Psoas muscle (tissue), 8 donors: ENCODE measurements at places on chromosomes 3 and 15. TPM values are rescaled to one million over a fixed set of nuclear protein-coding genes. Genes with fewer than 3 reads are reported as not detected.

SERINC4 gene
- 0.93 TPM for polyA plus RNA-seq

SEC22A gene
- polyA plus RNA-seq, result 7.4 TPM

SLC6A11 gene
- polyA plus RNA-seq, result not detected

C3orf80 gene
- not detected for polyA plus RNA-seq

LTF gene
- 0.73 TPM for polyA plus RNA-seq

NMNAT3 gene
- 14.2 TPM for polyA plus RNA-seq

LNP1 gene
- 5.1 TPM for polyA plus RNA-seq

TSEN2 gene
- 30.9 TPM for polyA plus RNA-seq

RPL35A gene
- 935 TPM for polyA plus RNA-seq

DNA sequence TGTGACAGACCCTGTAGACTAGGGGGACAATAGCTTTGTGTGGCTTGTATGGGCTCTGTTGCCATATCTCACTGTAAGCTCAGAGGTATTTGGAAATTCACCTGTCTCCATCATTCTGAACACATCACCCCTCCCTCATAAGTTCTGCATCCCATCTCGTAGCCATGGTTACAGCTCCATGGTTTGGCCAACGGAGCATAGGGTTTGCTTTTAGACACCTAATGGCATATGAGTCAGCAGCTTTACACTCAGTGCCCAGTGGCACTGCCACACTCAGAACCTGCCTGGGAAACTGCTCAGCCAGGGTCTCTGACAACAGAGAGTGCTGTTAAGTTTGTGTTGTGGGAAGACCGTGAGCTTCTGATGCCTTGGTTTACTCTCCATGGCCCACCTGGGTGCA is 67.3 kb downstream of the CCK start:
- DNase-seq, result no peak

GRCh38 chr15:88391006-88391405 is 76.2 kb downstream of the MRPL46 start:
- no peak for DNase-seq

DNA sequence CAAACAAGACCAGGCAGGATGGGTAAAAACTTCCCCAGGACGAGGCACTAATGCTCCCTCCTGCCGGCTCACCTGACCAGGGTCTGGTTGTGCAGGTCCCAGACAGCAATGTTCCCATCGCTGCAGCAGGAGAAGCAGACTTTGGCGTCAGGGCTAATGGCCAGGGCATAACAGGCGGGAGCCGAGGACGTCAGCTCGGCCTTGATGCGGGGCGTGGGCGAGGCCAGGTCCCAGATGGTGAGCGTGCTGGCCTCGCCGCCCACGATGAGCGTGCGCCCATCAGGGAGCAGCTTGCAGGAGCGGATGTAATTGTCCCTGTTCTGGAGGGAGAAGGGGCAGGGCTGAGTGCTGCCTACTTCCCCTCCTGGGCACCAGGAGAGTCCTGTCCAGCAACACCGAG is 43.4 kb downstream of the TLE3 start:
- no peak for DNase-seq

DNA sequence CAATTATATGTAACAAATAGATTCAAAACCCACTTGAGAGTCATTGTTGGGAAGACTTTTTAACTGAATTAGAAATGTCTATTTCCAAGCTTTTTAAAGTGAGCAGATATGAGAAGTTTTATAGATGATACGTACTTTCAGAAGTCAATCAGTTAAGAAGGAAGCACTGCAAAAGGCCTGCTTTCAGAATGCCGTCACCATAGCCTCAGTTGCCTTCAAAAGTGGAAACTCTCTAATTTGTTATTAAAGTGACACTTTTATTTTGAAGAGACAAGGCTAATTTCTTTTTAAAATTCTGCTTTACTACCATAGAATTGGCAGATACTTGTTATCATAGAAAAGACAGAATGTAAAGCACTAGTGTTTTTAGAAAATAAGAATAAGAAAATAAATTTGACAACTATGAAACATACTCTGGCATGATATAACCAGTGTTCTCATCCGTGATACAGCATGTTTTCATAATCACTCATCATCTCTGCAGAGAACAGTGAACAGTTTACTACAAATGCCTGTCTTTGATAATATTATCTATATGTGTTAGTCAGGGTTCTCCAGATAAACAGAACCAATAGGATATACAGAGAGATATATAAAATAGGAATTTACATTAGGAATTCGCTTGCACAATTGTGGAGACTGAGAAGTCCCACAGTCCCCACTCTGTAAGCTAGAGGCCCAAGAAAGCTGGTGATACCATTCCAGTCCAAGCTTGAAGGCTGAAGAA is 7.0 kb upstream of the PLD1 start:
- DNase-seq, result no peak

DNA sequence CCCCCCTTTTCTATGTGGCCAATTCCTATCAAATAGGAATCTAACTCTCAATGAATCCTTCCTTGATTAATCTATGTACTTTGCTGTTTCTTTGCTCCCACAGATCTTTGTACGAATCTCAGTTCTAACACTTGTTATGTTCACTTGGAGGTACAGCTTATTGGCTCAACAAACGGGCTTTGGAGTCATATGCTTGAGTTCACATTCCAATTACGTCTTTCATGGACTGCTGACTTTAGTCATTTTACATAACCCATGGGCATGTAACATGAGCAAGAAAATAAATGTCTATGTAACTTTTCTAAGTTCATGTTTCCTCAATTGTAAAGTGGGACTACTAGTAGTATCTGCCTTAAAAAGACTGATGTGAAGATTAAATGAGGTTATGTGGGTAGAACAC is 123.2 kb upstream of the TBC1D5 start:
- DNase-seq, result no peak

GRCh38 chr3:99805160-99805559 is 12.5 kb upstream of the CMSS1 start:
- DNase-seq, result no peak

GRCh38 chr3:71237672-71238071 is 345.9 kb downstream of the FOXP1 start:
- no peak for DNase-seq

DNA sequence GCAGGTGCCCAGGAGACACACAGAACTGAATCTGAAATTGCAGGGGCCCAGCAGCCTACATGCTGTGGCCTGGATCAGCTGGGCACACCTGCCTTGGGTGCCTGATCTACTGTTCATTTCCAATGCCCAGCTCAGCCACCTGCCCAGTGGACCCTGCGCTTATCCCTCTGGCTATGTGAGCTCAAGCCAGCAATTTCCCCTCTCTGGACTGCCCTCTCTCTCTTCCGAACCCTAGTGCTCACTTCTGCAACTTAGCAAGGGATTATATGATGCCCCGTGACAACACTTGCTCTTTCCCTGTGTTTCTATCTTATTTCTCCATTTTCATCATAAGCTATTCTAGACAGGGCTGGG is 276.0 kb downstream of the UACA start:
- DNase-seq, result no peak

DNA sequence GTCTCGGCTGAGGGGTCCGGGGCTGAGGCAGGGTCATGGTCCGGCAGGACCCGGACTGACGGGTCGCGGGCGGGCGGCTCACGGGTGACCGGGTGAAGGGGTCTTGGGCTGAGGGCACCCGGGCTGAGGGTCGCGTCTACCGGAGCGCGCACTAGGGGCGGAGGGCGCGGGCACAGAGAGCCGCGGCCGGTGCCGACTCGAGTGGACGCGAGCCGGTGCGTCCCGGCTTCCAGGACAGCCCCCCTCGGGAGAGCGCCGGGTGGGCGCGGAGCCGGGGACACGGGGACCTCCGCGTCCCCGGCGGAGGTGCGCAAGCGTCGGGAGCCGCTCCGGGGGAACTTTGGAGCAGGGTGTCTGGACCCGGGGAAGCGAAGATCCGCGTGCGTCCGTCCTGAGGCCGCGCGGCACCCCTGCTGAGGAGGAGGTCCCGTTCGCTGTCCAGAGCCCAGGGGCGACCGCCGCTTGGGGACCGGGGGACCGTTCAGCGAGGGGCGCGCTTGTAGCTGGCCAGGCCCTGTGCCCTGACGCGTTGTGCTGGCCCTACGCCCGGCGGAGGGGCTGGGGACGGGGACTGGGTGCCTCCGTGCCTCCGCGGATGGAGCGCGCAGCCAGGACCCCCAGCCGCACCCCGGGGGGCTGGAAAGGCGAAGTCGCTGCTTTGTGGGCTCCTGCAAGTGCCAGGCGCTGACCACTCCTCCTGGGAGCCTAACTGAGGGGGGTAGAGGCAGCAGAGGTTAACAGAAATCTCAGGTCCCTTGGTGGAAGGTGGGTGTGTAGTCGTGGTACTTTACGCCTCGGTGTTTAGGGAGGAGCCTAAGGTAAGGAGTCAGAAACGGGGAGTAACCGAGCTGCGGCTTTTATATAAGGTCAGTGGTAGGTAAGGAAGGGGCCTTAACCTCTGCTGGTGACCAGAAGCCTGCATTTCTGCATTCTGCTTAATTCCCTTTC is at the start of gene PPARG:
PPARG (plus strand) TSS at position 889 of the 948 bp plus-strand sequence. CDS start 90,642 bp downstream, outside the sequence.
- peak; percentile 57 for DNase-seq

GRCh38 chr3:190444006-190444405 is 5.7 kb downstream of the TMEM207 start:
- no peak for DNase-seq

DNA sequence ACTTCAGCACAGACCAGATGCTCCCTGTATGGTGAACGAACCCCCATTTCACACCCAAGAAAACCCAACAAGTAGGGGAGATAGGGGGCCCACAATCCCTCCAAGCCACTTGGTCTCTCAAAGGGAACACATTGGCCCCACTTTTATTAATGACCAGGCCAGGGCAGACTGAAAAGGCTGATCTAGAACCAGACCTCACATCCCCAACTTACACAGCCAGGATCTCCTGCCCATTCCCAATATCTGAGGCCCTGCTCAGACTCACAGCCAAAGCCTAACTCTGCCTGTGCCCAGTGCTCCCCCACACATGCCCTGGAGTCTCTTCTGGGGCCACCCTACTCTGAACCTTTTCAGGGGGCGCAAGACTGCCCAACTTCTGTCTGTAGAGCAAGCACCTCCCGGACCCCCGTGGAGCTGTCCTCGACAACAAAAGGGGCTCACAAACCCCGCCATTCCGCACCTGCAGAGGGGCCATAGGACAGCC is 1.8 kb downstream of the PLXNB1 start:
- no peak for DNase-seq

DNA sequence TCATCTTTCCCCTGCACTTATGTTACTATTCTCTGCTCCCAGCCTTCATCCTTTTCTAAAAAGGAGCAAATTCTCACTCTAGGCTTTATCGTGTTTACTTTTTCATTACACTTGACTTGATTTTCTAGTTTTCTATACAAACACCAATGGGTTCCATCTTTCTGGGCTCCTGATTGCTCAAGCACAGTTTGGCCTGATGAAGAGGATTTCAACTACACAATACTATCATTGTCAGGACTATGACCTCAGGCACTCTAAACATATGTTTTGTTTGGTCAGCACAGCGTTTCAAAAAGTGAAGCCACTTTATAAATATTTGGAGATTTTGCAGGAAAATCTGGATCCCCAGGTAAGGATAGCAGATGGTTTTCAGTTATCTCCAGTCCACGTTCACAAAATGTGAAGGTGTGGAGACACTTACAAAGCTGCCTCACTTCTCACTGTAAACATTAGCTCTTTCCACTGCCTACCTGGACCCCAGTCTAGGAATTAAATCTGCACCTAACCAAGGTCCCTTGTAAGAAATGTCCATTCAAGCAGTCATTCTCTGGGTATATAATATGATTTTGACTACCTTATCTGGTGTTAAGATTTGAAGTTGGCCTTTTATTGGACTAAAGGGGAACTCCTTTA is 86.2 kb downstream of the TGFBR2 start:
- no peak for DNase-seq

- no peak for DNase-seq
These were observed 57.8 kb upstream of the CPOX start for GRCh38 chr3:98650971-98651779.

GRCh38 chr3:9767418-9767817 is 2.3 kb downstream of the CAMK1 start:
- DNase-seq, result no peak

DNA sequence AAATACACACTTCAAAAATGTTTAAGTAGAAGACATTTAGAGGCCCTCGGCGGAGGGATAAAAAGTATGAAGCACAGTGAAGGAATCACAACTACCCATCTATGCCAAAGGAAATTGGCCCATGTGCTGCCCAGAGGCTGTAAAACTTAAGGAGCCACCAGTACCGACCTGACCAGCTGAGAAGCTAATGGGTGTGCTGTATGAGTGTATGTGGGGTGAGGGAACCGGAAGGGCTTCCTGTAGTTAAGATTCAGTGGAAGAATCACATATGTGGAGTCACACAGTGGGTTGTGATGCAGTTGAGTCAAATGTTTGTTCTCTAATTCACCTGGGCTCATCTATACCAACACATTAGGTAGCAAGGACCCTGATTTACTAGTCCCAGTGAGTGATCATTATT is 516.0 kb upstream of the IL12A start:
- no peak for DNase-seq

DNA sequence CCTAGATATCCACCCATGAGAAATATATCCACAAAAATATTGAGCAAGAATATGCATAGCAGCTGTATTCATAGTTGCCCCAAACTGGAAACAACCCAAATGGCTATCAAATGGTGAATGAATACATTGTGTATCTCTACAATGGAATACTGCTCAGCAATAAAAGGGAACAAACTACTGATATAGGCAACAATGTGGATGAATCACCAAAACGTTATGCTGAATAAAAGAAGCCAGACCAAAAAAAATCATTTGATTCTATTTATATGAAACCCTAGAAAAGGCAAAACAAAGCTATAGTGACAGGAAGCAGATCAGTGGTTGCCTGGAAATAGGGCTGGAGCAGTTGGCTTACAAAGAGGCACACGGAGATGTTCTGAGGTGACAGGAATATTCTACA is 15.5 kb upstream of the CMTM7 start:
- no peak for DNase-seq

DNA sequence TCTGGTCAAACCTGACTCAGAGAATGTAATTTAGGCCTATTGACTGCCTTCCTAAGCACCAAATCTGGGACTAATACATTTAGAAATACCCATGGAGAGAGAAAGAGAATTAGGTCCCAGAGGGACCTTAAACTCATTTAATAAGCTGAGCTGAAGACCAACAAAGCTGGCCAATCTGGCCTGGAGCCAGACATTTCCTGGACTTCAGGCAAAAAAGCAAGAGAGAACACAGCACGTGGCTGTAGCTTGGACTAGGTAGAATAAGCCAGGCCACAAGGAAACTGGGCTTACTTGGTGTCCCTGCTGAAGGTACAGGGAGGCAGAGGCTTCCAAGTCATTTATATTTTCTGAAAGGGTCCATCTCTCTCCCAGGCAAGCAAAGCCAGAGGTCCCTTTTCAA is 88.1 kb downstream of the RTP4 start:
- DNase-seq, result peak; percentile 21

- no peak for DNase-seq
These were observed 44.1 kb downstream of the TNIK start for GRCh38 chr3:171416061-171416460.

DNA sequence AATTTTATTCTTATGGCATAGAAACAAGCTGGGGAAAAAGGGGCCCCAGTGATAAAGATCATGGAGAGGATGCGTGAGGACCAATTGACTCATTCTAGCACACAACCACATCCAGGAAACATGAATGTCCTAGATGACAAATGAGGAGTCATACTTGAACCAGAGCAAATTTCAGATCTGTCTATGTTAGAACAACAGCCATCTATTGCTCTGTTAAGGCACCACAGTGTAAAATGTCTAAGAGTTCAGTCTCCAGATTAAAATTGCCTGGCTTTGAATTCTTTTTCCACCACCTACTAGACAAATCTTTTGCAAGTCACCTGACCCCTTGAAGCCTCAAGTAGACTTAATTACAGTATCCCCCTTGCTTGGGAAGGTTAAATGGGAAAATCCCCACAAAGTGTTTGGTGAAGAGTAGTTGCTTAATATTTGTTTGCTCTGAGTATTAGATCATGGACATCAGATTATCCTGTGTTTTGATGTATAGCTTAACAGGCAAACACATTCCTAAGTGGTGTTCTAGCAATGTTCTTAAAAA is 258.7 kb upstream of the TGFBR2 start:
- no peak for DNase-seq

GRCh38 chr15:63223463-63223862 is 34.1 kb downstream of the RAB8B start:
- no peak for DNase-seq
